ENCODE measurements at places on chromosomes 4 and X.

DNA sequence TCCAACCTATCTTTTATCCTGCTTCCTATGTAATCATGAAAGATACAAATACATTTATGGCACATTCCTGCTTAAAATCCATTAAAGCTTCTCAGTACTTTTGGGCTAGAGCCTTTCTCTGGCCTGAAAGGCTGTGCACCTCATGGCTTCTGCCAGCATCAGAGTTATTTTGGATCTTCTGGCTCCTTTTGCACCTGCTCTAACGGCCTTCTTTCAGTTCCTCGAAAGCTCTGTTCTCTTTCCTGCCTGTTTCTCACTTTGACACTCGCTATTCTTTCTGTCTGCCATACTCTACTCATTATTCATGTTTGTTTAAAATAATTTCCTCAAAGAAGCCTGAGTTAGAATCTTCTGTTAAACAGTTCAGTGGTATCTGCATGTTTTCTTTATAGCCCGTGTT is 86.0 kb downstream of the LRP2BP start:
- DNase-seq, result no peak

DNA sequence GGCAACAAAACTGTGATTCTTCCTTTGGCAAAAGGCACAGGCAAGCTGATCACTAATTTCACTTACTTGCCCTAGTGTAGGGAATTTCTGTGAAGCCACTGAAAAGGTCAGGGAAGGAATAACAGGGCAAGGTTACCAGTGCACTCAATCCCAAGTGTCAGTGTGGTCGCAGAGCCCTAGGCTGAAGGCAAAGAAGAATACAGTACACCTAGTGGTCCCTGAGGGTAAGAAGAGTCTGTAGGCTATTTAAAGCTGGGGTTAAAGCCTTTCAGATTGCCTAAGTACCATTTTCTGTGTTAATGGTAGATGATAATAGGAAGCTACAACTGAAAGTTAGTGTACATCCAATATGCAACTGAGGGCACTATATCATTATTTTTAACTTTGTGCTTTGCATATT is 173.6 kb upstream of the NRK start:
- DNase-seq, result no peak

GRCh38 chr4:165627128-165627527 is 245.9 kb upstream of the TLL1 start:
- DNase-seq, result no peak

- no peak for DNase-seq
Measured at GRCh38 chr4:46804781-46805413, 104.1 kb downstream of the COX7B2 start.

DNA sequence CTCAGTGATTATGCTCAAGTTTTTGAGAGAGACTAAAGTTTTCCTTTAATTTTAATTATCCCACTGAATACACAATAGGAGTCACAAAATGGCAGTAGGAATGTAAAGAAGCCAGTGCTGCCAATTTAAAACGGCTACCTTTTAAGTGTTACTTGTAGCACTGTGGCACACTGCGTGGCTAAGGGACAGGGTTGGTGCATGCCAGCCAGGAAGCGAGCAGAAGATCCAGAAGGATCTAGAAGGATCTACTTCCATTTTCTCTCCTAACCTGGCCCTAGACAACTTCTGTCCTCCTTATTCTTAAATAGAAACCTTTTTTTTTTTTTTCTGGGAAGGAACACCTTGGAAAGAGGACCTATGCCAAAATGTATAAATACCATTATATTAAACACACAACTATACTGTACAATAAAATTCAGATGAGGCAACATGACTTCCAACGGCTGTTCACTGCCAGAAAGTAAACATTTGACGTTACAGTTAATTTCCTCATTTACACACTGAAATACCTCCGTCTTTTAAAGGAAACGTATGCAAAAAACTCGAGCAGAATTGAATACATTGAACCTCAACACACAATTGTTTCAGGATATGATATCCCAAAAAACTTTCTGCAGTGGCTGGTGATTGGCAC is 2.7 kb downstream of the USP26 start:
- no peak for DNase-seq

DNA sequence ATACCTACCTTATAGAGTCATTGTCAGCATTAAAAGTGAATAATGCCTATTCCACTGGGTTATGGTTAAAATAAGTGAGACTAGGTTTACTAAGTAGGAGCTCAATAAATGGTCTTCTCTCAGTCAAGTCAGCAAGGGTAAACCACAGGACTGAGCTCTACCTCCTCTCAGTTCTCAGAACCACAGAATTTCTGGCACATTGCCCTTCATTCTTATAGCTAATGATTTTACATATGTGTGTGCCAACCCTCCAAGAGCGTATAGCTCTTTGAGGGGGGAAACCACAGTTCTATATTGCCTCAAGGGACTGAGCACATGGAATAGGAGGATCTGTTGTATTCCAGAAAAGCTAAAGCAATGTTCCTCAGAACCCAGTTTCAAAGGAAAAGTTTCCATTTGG is 124.8 kb downstream of the ATG4A start:
- DNase-seq, result no peak

DNA sequence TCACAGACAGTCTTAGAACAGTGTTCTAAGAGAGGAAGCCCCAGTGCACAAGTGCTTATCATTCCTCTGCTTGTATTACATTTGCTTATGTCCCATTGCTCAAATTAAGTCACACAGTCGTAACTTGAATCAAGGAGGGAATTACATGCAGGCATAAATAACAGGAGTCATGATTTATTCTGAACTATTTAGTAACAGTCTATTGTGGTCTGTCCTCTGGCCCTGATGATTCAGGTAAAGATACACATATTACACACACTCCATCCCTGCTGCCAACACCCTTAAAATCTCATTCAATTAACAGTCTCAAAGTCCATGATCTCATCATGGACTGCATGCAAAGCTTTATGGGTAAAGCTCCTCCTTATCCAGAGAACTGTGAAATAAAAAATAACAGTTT is 60.1 kb downstream of the GRIA2 start:
- no peak for DNase-seq

GRCh38 chr4:74038086-74038424 is 434 bp downstream of the CXCL3 start:
- DNase-seq, result no peak

- DNase-seq, result no peak
Measured at GRCh38 chr4:106615410-106615945, 246.9 kb upstream of the GIMD1 start.

GRCh38 chrX:10165580-10166247 is 8.9 kb downstream of the CLCN4 start:
- DNase-seq, result no peak

DNA sequence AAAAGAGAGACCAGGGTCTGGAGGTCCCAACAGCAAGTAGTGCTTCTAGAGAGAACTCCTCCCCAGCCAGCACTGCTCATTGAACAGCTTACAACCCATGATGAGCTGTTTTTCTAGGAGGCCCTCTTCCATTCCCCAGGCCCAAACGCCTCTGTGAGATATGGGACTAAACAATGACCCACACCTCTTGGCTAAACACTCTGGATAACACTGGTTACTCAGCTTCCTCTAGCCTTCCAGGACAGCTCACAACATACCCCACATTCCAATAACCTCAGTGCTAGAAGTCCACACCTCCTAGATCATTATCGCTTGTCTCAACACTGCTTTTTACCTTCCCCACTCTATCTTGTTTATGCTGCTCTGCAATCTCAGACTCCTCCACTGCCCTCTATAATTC is 35.4 kb upstream of the PGRMC2 start:
- DNase-seq, result no peak

- no peak for DNase-seq
Measured at GRCh38 chr4:19562456-19562855, 689.2 kb upstream of the SLIT2 start.

GRCh38 chr4:122224348-122224747 is 72.2 kb downstream of the BLTP1 start:
- DNase-seq, result peak; percentile 4

DNA sequence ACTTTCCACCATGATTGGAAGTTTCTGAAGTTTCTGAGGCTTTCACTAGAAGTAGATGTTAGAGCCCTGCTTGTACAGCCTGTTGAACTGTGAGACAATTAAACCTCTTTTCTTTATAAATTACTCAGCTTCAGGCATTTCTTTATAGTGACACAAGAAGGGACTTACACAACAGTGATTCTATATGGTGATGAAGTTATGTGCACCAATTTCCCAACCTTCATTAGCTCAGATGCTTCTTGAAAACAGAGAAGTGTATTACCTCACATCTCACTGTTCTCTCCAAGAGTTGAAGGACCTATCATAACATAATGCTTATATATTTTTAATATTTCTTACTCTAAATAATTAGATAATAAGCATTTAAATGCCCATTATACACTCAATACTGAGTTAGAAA is 202.1 kb upstream of the ANXA10 start:
- DNase-seq, result no peak

- no peak for DNase-seq
Measured at GRCh38 chr4:26813698-26814097, 46.9 kb upstream of the STIM2 start.

- no peak for DNase-seq
Measured at GRCh38 chrX:103927030-103927429, 35.4 kb upstream of the TMSB15B start.

DNA sequence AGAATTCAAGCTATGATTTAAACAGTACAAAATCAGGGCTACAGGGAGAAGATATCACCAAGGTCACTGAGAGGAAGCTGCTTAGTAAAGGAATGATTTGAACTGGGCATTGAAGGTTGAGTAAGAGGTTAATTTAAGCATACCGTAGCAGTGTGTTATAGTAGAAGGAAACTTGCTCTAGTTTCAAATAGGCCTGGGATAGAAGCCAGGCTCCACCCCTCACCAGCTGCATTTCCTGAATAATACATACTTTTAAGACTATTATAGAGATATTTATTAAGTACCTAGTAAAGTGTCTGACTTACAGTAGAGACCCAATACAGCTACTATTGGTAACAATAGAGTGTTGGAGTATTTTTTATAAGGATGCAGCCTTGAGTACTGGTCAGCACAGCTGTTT is 118.0 kb upstream of the GLRA2 start:
- DNase-seq, result no peak

- no peak for DNase-seq
Measured at GRCh38 chrX:10507181-10507580, 113.2 kb downstream of the MID1 start.

DNA sequence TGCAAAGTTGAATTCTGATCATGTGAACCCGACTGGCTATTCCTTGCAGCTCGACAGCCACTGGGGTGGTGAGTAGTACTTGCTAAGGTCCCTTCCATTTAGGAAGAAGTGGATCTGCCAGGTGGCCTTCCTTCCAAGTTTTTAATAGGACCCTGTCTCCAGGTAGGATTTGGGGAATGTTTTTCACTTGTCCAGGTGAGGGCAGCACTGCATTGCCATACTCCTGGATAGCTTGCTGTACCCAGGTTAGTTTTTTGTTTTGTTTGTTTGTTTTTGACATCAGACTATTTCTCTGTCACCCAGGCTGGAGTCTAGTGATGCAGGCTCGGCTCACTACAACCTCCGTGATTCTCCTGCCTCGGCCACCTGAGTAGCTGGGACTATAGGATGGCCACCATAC is 29.8 kb downstream of the SAGE1 start:
- DNase-seq, result no peak

- DNase-seq, result no peak
Measured at GRCh38 chrX:105282077-105282476, 61.6 kb upstream of the TEX13A start.

DNA sequence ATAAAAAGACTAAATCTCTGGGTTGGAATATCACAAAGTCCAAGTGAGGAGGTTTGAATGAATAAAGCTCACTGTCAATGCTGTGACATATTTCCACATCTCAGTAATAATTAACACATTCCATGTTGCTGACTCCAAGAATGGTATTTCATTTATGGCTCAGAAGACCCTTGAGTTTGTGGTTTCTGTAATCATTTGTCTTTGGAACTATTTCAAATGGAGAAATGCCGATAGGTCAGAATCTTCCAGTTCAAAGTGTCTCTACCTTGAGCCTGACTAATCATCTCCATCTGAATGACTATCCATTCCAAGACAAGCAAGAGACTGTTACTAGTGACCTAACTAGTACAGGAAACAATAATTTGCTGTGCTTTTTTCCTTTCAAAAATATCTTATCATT is 24.2 kb upstream of the SLC2A9 start:
- DNase-seq, result no peak

DNA sequence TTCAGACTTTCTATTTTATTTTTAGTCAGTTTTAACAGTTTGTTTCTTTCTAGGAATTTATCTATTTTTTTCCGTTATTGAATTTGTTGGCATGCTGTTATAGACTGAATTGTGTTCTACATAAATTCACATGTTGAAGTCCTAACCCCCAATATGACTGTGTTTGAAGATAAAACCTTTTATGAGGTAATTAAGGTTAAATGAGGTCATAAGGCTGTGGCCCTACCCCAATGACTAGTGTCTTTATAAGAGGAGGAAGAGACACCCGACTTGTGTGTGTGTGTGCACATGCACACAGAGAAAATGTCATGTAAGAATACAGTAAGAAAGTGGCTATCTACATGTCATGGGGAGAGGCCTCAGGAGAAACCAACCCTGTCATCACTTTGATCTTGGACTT is 146.3 kb downstream of the BRWD3 start:
- no peak for DNase-seq

DNA sequence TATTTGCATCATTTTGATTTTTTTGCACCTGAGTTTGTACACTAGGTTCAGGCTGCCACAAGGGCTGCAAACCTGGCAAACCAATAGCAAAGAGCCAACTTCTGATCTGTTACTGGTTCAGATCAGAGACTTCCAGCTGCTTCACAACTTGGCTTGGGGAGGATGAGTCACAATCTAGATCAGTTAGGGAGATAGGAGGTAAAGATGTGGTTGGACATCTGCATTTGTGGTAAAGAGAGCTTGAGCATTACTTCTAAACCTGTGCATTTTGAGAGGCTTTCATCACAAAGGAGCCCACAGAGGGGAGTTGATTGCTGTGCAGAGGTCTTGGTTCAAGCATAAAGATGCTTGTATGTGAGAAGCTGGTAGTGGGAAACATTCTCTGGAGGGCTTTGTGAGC is 34.5 kb downstream of the LINC00632 start:
- no peak for DNase-seq

DNA sequence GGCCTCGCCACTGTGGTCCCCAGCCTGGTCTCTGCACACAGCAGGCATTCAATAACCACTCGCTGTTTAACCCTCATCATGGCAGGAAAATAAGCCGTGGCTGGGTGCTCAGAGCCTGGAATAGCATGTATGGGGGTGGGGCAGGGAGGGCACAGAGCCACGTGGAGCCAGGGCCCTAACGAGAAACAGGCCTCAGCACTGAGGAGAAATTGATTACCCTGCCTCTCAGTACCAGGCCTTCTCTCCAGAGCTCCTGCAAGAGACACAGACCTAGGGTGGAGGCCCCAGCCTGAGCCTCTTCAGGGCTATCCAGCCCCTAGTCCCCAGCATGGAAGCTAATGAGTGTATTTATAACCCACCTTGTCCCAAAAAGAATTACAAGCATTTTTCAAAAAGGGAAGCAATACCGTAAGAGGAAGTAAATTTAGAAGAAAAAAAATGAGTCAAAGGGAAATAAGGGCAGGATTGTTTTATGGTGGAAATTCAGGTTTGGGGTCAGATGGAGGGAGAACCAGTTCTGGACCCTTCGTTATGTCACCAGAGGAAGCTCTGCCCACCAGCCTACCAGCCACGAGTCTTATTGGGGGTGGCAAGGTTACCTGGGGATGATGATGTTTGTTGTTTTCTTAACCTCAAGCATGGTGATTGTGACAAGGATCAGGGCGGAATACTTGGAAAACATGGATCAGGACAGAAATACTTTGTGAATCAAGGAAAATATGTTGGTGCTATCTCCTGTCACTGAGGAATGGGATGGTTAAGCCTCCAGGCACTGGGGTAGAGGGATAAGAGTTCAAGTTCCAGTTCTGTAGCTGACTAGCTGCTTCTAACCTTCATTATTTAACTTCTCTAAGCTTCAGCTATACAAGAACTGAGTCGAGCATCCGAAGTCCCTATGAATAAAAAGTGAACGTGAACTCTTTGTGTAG is 101.9 kb upstream of the RBPJ start:
- DNase-seq, result no peak
